ENCODE measurements at places on chromosomes 1 and 21.
A peak's percentile ranks its signal among the peaks of the same experiment; 100 is the strongest.

GRCh38 chr1:223248001-223248769, 105.1 kb upstream of the TLR5 start:
- no peak for DNase-seq

DNA sequence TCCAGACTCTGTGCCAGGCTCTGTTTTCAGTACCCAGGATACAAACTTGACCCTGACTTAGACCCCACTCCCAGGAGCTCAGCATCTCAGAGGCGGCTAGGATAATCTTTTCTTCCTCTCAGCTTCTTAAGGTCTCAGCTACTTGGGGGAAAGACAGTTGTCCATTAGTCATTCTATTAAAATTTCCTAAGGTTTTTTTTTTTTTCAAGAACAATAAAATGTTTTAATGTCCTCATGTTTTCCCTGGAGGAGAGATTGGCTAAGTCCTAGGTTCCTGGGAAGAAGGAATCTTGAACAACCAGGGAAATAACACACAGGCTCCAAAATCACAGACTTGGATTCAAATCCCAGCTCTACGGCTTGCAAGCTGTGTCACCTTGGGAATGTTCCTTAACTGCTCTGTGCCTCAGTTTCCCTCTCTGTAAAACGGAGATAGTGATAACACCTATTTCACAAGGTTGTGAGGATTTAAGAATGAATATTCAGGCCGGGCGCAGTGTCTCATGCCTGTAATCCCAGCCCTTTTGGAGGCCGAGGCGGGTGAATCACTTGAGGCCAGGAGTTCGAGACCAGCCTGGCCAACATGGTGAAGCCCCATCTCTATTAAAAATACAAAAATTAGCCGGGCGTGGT, 33.0 kb downstream of the CDK18 start:
- DNase-seq = peak; percentile 37

- DNase-seq = no peak
Measured at GRCh38 chr1:85047472-85048295, 616 bp downstream of the MCOLN3 start.

GRCh38 chr1:69284508-69284907, 283.2 kb upstream of the LRRC7 start:
- no peak for DNase-seq

- DNase-seq = no peak
Measured at GRCh38 chr1:119606394-119606793, 41.7 kb downstream of the ZNF697 start.

GRCh38 chr1:163823017-163823416, 501.3 kb downstream of the NUF2 start:
- no peak for DNase-seq

Measured in stromal cell of bone marrow (primary cell).